ENCODE measurements at places on chromosomes 11 and 22.

GRCh38 chr22:25510876-25511275 is 53.6 kb upstream of the GRK3 start:
- no peak for DNase-seq

- no peak for DNase-seq
Measured at GRCh38 chr11:134223121-134223520, 646 bp downstream of the NCAPD3 start.

DNA sequence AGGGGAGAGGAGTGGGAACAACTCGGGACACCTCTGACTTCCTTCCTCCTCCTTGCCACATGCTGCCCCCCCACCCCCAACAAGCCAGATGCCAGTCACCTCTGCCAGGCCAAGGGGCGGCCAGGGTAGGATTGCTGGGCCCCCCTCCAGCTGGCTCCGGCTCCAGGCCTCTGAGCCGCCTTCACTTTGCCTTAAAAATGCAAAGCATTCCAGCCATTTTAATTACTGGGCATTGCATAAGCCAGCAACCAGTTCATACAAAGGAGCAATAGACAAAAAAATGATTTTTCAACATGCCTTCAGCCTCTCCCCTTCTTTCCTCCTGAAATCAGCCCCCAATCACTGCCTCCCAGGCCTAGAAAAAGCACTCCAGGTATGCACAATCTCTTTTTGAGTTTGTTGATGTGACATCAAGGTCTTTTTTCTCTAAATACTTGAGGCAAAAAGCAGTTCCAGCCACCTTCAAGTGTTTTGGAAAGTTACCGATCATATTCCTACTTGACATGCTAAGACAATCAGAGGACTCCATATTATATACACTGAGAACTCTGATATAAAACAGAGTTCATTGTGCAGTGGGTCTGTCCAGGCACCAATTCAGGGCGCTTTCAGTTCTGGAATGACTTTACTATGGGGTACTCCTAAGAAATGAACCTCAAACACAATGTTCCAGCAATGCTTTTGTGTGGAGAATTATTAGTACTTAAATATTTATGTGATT is 12.4 kb upstream of the TIMP3 start:
- no peak for DNase-seq

- DNase-seq, result no peak
Measured at GRCh38 chr11:102891736-102892135, 17.0 kb upstream of the MMP12 start.

DNA sequence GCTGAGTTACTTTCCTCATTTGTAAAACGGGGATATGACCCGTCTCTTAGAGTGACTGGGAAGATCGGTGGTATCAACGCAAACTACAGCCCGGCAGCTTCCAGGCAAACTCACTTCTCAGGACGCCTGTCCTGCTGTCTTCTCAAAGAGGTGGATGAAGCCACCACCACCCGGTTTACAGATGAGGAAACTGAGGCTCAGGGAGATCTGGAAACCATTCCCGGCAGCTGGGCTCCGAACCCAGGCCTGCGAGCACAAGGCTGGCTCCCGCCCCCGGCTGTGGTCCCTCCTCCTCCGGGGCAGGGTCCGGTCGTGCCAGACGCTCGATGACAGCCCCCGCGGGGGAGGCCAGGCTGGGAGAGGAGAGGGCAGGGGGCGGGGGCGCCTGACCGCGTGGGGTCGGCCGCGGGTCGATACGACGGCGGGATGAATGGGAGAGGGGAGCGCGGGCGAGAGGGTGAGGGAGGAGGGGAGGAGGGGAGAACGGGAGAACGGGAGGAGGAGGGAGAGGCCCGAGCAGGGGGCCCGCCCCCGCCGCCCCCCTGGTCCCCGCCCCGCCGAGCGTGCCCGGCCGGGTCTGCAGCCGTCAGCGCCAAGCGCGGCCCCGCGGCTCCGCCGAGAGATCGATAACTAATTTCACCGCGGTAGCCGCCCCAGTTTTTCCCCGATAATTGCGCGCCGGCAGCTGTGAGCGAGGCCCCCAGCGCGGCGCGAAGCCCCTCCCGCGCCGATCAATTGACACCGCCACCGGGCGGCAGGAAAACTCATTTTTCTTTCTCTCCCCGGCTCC is 14.0 kb downstream of the IGLL1 start:
- no peak for DNase-seq

GRCh38 chr22:28379075-28379779 is 300.4 kb downstream of the TTC28 start:
- DNase-seq, result no peak

GRCh38 chr11:118657238-118657637 is 22.2 kb downstream of the TREH start:
- DNase-seq, result no peak

GRCh38 chr11:2268729-2269600 is 1.4 kb downstream of the ASCL2 start:
- DNase-seq, result no peak
